IPS DF 6.9 (cell line): ENCODE measurements at places on chromosomes 11 and 22.

DNA sequence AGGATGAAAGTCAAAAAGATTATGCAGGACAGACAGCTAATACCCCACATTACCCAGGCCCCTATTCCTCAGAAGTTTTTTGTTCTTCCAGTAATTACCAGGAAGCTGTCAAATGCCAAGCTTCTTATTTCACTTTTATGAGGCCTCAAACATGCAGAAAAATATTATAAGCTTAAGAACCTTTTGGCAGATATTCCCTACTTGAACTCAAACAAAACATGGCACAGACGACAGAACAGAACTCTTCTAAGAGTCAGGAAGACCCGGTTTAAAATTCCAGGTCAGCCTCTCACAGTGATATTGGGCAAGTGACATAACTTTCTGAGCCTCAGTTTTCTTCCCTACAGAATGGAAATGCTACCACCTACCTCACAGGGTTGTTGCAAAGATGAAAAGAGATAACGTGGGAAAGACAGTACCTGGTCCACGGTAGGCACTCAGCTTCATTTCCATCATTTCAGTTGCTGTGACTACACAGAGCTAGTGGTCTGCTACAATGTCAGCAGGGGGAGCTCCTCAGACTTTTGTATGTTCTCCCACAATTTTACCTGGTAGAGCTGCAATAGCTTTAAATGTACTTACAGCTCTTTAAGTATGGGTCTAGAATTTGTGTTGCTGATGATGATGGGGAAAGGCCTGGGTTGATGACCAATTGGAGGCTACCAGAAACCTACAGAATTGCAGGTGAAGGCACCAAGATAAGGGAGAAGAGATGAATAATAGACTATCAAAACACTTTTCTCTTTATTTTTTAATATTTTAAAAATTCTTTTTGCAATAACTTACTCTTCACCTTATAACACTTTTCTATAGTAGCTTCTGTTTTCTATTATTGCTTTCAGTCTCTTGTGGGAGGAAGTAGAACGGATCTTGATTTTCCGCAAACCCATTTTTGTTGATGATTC lies 98.3 kb upstream of the CHRM4 start:
- peak; percentile 18 for DNase-seq

- no peak for DNase-seq
Measured at GRCh38 chr11:115580927-115581680, 76.9 kb upstream of the CADM1 start.

GRCh38 chr11:95230810-95231126 lies 234 bp downstream of the SESN3 start:
- no peak for DNase-seq

- DNase-seq: no peak
Measured at GRCh38 chr22:45843031-45843430, 133.9 kb downstream of the WNT7B start.

DNA sequence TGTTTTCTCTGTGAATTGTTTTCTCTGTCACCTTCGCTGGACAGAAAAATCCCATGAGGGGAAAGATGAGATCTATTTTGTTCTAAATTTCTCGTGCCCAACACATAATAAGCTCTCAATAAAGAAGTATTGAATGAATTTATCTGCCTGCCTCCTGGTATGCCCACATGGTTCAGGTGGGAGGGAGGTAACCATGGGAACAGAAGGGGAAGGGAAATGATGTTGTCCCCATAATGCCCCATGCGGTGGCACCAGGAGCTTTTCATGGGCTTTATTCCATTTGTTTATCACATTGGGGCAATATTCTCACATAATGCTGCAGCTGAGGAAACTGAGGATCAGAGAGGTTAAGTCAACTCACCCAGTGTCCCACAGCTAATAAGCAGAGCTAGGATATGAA lies 8.7 kb downstream of the USH1C start:
- DNase-seq: no peak

DNA sequence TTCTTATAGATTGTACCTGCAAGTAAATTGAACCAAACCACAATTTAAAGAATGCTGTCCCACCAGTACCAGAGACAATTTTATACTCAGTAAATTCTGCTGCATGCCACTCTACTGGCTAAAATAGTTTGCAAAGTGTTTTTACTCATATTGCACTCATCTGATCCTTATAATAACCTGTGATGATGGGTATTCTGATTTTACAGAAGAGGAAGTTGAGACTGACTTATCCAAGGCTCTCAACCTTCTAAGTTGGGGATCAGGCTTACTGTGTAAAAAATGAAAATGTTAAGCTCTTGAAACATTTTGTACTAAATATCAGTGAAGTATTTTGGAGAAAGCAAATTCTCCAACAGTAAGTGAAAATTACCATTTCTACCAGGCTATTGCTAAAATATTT lies 37.9 kb downstream of the RNF169 start:
- no peak for DNase-seq

DNA sequence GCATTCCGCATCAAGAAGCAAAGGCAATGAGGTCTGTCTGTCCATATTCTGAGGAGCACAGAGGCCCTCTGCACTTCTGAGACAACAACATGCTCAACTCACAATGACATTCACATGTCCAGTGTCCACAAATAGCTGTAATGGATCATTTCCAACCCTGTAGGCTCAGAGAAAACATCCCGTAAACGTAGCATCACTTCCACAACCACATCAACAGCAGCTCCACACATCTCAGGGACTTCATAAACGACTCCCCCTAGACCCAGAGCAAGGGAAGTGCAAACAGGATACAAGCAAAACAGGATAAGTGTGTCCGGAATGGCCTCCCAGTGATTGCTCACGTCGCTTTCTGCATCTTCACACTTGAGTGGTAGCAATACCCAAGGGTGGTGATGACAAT lies 100.2 kb downstream of the SYN3 start:
- DNase-seq: no peak

- DNase-seq: no peak
Measured at GRCh38 chr11:39678996-39679395, 1780.5 kb downstream of the LRRC4C start.

DNA sequence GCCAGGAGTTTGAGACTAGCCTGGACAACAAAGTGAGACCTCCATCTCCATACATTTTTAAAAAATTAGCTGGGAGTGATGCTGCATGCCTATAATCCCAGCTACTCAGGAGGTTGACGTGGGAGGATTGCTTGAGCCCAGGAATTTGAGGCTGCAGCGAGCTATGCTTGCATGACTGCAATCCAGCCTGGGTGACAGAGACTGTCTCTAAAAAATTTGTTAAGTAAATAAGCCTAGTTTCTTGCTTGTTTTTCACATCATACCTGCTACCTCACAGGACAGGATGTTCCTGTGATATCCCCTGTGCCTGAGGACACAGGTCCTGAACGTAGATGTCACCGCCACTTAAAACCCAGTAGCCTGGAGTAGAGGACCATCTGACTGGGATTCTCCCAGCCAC lies 348.6 kb downstream of the MN1 start:
- no peak for DNase-seq

GRCh38 chr22:25156736-25157135 lies 42.9 kb upstream of the CRYBB3 start:
- no peak for DNase-seq

- no peak for DNase-seq
Measured at GRCh38 chr11:66363805-66364535, 7.6 kb downstream of the SLC29A2 start.

GRCh38 chr11:73317373-73317772 lies 9.3 kb downstream of the ARHGEF17 start:
- DNase-seq: no peak

DNA sequence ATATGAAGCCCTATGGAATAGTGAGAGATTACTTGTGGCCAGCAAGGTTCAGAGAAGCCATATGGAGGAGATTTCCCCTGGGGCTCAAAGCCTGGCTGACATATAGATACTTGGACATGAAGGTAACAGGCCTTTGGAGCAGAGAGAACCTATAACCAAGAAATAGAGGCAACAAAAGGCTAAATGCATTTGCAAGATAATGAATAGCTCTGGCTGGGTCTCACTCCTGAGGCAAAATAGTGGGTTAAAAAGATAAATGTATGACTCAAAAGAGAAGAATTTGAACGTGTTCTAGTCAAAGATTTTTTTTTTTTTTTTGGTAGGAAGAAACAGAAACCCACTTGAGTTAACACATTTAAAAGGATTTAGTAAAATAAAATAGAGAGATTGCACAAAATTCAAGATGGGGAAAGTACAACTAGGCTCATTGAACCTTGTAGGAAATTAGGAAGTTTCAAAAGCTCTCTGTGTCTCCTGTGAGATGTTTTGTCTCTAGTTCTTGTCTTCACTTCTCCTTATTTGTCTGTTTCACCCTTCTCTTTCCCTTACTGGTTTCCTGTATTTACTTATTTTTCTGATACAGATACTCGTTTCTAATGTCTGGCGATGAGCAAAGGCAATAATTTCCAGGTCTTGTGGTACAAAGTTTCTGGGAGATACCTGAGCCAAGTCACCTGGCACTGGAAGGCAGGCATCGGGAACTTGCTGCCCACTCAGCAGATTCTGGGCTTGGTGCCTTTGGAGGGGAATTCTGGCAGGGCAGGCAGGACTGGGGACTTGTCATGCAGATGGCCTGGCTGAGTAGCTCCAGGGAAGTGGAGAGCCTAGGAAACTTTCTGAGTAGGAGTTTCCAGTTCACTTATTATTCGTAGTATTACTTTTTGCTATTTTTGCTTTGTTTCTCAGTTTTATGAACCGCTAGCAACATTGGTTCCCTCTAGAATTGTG lies 49.2 kb upstream of the SESN3 start:
- DNase-seq: no peak

DNA sequence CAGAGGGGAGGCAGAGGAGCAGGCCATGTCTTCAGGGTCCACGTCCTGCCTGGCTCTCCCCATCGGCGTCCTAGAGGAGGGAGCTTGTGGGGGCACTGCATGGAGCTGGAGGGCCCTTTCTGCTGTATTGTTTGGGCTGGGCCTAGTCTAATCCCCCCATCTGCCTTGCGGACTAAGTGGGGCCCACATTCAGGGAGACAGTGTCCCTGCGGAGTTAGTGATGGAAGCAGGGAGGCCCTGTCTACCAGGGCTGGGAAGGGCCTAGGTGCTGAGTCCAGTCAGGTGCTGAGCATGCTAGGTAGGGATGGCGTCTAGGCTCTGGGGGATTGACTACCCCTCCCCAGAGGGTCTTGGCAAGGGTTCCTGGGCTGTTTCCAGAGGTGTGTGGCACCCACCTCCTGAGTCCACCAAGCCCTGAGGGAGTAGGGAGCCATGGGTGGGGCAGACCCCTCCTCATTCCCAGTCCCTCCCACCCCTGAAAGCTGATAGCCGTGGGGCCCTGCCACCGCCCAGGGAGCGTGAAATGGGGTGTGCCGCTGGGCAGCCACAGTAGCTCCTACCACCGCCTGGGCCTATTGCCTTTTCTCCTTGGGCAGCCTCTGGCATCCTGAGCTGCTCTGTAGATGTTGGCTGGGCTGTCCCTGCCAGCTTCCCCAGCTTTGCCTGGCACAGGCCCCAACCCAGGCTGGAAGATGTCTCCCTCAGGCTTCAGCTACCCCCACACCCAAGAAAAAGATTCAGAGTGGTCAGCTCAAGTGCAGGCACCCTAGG lies 1.9 kb upstream of the POLD4 start:
- DNase-seq: no peak

DNA sequence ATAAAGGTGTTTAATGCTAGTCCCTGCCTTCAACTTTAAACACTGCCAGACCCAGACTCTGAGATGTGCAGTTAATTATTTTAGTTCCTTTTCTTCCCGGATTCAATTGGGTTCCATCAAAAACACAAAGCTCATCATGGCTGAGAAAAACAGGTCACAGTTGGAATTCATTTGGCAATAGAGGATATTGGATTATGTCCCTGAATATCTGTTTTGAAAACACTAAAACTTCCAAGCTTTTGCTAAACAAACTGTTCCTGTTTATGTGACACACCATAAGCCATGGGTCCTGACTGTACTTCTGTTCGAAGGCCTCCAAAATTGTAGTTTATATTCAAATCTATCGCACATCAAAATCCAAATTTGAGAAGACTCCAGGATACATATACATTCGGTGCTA lies 150.7 kb downstream of the TRPC6 start:
- DNase-seq: no peak

- no peak for DNase-seq
Measured at GRCh38 chr11:67576735-67577475, 6.7 kb upstream of the GSTP1 start.
